ENCODE measurements at places on chromosomes 4 and X. TPM values are rescaled to one million over a fixed set of nuclear protein-coding genes. Genes with fewer than 3 reads are reported as not detected.

The ARL9 gene
- 0.23 TPM for total RNA-seq

The CD38 gene
- 0.11 TPM for total RNA-seq

The ODAPH gene
- not detected for total RNA-seq

The ADH1C gene
- total RNA-seq = not detected

GRCh38 chr4:75555294-75556164 is at the start of gene ODAPH:
TSS of gene ODAPH (plus strand) at chr4:75556066. CDS start at chr4:75556083, 17 bp downstream.
- DNase-seq = peak; percentile 50

DNA sequence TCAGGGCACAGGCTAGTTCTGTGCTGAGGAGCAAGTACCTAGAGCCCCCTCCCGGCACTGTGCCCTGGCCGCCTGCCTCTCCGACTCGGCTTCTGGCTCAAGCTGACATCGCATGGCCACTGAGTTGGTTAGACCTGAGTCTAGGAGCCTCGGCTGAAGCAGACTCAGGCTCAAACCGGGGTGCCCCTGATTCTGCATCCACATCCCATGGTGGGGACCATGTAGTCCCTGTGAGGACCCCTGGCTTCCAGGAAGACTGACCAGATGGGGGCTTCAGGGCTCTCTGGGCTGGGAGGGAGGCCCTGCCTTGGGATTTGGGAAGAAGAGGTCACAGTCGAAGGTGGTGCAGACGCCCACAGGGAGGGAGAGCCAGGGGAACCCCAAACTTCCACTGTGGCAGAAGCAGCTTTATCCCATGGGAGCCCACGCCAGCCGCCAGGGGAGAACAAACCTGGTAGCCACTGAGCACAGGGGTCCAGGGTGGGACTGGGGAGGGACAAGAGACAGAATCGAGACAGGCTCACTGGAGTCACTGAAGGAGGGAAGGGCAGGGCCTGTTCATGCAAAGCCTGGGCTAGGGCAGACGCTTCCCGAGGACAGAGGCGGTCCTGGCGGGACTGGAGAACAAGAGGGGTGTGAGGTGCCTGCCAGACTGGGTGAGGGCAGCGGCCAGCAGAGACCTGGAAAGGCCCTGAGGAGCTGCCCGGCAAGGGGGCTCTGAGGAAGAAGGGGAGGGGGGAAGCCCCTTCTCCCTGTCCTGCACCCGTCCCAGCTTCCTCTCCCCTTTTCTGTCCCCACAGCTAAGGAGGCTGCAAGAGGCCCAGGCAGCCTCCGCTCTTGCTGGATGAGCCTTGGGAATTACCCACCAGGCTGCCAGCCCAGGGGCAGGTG is 1.1 kb downstream of the PDE6B start:
- peak; percentile 51 for DNase-seq

GRCh38 chrX:125132274-125132673 is 187.4 kb upstream of the TEX13C start:
- no peak for DNase-seq

Data from endodermal cell (in vitro differentiated cells).